CD4-positive, alpha-beta T cell (primary cell): ENCODE measurements at places on chromosomes 2 and 18.

GRCh38 chr2:54402350-54402749 is 53.8 kb upstream of the SPTBN1 start:
- no peak overlapping the region for H3K27ac ChIP-seq
- H3K4me1 ChIP-seq = peaks cover 5% of the 10 kb centered on the region
- H3K27me3 ChIP-seq = no peaks in the 10 kb centered on the region
- DNase-seq = no peak

DNA sequence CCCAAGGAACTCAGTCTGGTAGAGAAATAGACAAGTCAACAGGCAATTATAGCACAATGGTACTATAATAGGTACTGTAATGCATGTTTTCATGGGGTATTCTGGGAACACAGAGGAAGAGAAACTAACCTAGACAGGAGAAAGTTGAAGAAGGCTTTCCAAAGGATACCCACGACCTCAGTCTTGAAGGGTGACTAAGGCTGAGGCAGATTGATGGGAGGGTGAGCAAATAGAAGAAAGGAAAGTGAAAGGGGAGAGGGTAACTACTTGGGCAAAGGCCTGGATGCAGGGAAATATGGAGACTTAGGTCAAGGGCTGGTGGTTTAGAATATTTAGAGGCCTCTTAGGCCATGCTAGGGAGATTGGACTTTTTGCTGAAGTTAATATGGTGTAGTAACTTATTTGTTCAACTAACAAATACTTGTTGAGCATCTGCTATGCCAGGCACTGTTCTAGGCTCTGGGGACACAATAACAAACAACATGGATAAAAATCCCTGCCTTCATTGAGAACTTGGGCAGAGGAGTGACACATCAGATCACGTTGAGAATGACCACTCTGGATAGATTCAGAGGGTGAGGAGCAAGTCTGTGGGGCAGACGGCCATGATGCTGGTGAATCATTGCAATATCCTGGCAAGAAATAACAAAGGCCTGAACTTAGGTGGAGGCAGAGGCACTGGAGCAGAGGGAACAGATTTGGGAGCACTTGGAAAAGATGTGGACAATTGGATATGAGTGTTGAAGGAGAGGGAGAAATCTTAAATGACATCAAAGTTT is 56.4 kb downstream of the PLB1 start:
- DNase-seq = no peak
- no peaks in the 10 kb centered on the region for H3K27me3 ChIP-seq
- no peak overlapping the region for H3K27ac ChIP-seq
- H3K4me1 ChIP-seq = peaks cover 2% of the 10 kb centered on the region

GRCh38 chr2:201203916-201204654 is 21.1 kb downstream of the CASP10 start:
- peaks cover 51% of the 10 kb centered on the region for H3K36me3 ChIP-seq
- H3K27ac ChIP-seq = no peak overlapping the region
- H3K4me1 ChIP-seq = peaks cover 20% of the 10 kb centered on the region
- no peak for DNase-seq
- no peaks in the 10 kb centered on the region for H3K27me3 ChIP-seq

DNA sequence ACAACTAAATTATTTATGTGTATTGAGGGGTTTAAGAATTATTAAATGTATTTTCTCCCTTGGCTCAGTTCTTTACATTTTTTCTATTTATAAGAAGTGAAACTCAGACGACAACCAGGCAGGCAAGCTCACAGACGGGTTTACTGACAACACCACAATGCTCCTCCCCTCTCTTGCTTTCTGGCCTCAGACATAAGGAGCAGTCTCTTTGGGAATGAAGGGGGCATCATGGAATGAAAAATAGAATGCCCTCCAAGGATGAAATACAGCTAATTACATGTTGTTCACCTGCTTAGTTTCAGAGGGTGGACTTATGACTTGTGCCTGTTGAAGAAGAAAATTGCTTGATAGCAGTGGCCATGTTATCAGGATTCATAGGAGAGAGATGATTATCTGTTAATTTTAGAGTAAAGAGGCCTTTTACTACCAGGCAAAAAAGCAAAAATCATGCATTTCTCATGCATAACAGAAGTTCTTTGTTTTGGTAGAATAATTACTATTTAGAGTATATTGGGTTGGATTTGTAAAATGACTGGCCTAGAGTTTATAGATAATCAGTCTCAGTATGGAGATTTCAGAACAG is 172.1 kb upstream of the LRRTM1 start:
- H3K27me3 ChIP-seq = no peaks in the 10 kb centered on the region
- no peaks in the 10 kb centered on the region for H3K4me1 ChIP-seq
- DNase-seq = no peak
- H3K36me3 ChIP-seq = no peaks in the 10 kb centered on the region

DNA sequence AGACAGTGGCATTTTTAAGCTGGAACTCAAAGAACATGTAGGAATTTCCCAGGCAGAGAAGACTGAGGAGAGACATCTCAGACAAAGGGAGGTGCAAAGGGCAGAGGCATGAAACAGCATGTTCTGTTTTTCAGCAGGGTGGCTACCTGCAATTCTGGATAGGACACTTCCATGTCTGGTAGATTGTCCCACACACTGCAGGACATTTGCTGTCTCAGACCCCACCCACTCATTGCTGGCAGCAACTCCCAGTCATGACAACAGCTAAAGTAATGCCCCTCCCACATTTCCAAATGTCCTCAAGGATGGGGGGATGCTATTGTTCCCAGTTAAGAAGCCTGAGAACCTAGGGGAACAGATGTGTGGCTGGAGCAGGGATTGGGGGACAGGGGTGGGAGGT is 40.8 kb downstream of the ANKRD44 start:
- no peak overlapping the region for H3K4me3 ChIP-seq
- H3K4me1 ChIP-seq = peaks cover 82% of the 10 kb centered on the region
- DNase-seq = no peak
- peaks cover 7% of the 10 kb centered on the region for H3K36me3 ChIP-seq
- no peaks in the 10 kb centered on the region for H3K27me3 ChIP-seq
- H3K27ac ChIP-seq = peak overlapping the region; percentile 52
